CD4-positive, alpha-beta T cell treated with Interleukin-15 for 1 hour (primary cell): ENCODE measurements at places on chromosomes 2 and 18.

DNA sequence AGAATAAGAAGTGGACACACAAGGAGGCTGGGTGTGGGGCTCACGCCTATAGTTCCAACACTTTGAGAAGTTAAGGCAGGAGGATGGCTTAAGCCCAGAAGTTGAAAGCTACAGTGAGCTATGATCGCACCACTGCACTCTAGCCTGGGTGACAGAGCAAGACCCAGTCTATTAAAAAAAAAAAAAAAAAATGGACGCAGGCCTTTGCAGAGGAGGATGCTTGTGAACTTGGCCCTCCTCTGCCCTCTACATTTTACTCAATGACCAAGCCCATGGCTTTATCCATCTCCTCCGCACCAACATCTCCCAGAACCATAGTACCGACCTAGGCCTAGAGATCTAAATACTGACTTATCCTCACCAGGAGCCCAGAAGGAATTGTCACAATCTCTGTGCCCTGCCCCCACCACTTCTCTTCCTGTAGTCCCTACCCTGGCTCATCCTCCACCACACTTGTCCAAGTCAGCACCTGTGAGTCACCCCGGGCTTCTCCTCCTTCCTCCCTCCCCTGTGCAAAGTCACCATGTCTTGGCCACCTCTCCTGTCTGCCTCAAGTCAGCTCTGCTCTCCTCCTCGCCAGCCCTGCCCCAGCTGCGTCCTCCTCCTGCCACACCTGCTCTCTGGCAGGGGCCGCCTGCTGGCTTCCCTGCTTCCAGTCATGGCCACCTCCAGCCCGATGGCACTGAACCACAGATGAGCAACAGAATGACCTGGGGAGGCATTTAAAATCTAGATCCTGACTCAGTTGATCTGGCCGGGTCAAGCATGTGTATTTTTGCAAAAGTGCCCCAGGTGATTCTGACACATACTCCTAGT, 35.8 kb upstream of the ASPRV1 start:
- DNase-seq, result peak; percentile 65

DNA sequence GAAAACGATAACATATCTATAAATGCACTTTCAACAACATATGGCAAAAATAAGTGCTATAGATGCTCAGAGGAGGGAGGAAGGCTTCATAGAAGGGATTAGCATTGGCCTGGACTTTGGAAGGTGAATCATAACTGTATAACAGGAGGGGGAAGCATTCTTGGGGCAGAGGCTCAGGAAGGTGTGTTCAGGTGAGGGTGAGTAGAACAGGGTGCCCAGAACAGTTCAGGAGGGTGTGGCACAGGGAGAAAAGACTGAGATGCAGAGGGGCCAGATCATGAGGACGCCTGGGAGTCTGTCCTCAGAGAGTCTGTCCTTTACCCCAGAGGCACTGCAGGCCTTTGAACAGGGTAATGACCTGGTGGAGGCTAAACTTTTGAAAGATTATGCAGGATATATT, 29.3 kb upstream of the MEP1B start:
- no peak for DNase-seq

GRCh38 chr2:95020275-95021022, 5.1 kb upstream of the MAL start:
- DNase-seq, result no peak

GRCh38 chr2:219497495-219498279, 1.0 kb upstream of the GMPPA start:
- peak; percentile 68 for DNase-seq

DNA sequence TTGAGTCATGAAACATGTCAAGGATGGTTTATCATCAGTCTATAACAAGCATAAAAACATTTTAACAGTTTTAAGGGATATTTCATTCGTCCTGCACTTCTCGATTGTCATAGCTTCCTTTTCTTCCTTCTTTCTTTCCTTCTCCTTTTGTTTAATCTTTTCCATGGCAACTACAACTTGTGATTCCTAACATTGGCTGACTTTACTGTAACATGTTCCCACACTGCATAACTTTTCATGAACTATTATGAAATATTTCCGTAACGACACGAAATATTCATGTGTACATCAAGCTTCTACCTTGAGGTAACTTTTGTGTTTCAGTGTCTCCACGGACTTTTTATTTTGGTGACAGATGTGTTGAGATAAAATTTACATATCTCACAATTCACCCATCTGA, 134.4 kb downstream of the ACTR3 start:
- DNase-seq, result no peak
